SJSA1 (cell line): ENCODE measurements at places on chromosomes 7 and 10.

GRCh38 chr10:92809840-92810239 lies 38.5 kb upstream of the EXOC6 start:
- DNase-seq, result no peak

GRCh38 chr7:136086712-136087111 lies 109.6 kb upstream of the MTPN start:
- DNase-seq, result peak; percentile 78

DNA sequence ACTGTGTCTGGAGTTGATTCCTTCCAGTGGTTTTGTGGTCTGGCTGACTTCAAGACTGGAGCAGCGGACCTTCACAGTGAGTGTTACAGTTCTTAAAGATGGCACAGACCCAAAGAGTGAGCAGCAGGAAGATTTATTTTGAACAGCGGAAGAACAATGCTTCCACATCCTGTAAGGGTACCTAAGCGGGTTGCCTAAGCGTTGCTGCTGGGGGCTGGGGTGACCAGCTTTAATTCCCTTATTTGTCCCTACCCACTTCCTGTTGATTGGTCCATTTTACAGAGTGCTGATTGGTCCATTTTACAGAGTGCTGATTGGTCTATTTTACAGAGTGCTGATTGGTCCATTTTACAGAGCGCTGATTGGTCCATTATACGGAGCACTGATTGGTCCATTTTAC lies 13.2 kb downstream of the AKR1B15 start:
- DNase-seq, result peak; percentile 63

GRCh38 chr7:36253699-36254098 lies 100.6 kb downstream of the EEPD1 start:
- no peak for DNase-seq

- DNase-seq, result peak; percentile 74
Observed at GRCh38 chr10:48506147-48506917, 98.5 kb downstream of the ARHGAP22 start.

DNA sequence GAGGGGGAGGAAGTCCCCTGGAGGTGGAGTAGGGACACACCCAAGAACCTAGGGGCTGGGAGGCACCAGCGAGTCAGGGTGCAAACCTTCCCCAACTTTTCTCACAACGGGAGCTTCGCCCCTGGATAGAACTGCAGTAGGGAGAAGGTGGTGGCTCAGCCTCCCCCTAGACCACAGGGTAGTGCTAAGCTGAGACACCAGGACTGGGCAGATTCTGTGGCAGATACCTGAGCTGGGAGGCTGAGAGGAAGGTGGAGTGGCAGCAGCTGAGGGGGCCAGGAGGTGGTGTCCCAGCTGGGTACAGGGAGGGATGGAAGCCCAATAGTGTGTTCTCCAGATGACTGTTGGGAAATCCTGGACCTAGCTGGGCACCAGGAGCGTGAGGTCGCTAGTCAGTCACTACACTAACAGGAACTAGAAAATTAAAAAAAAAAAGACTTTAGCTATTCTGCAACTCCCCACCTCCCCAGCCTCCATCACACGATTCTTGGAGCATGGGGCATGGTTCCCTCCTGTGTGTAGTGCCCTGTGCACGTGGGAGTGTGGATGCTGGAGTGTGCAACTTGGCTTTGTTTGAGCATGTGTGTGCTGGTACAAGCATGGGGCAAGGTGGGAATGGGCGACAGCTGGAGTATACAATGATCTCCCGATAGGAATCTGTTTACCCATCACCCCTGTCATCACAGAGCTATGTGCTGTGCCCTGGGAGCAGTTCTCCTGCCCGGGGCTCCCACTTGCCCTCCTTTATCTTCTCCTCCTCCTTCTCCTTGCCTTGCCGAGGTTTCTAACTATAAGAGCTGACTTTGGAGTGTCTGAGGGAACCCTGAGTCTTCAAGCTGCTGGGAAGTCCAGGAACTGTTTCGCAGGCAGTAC lies 8.8 kb upstream of the TRPV6 start:
- peak; percentile 16 for DNase-seq
